ENCODE measurements at places on chromosomes 3 and 15.

GRCh38 chr15:74274470-74275038 lies 38.4 kb downstream of the CCDC33 start:
- no peak for DNase-seq

DNA sequence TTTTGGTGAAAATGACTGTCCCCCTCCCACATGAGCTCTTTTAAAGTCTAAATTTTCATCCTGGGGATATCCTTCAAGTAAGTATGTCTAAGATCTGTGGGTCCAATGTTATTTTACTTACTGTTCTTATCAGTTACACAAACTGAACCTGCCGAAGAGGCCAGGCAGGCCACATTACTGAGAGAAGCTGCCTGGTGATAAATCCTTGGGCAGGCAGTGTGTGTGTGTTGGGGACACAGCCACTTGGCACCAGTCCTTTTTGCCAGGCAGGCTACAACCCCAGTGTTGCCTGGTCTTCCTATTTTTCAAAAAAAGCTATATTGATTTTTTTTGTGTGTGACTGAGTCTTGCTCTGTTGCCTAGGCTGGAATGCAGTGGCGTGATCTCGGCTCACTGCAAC lies 50.6 kb upstream of the RASA2 start:
- no peak for DNase-seq

- no peak for DNase-seq
These were observed 146.3 kb downstream of the P3H2 start for GRCh38 chr3:189974359-189974758.

DNA sequence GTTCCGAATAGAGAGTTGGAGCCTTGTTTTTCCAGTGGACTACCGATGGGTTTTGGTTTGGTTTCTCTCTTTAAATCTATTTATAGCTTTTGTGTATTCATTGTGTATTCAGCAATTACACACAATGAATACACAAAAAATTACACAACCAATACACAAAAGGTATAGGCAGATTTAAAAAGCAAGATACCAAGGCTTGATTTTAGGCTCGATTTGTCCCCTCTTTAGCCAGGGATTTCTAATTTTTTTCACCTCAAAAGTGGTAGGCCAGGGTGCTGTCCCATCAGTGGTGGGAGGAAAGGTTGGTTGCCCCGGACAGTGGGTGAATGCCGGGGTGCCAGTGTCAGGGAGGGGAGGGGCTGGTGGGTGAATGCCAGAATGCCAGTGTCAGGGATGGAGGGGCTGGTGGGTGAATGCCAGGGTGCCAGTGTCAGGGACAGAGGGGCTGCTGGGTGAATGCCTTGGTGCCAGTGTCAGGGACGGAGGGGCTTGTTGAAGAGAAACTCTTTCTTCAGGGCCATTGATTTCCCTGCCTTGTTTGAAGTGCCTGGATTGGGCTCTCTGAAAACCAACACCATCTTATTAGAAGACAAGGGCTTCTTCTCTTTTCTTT lies 186.2 kb downstream of the GOLGA6L6 start:
- no peak for DNase-seq

GRCh38 chr15:65147902-65148301 lies 14.3 kb upstream of the PDCD7 start:
- no peak for DNase-seq

DNA sequence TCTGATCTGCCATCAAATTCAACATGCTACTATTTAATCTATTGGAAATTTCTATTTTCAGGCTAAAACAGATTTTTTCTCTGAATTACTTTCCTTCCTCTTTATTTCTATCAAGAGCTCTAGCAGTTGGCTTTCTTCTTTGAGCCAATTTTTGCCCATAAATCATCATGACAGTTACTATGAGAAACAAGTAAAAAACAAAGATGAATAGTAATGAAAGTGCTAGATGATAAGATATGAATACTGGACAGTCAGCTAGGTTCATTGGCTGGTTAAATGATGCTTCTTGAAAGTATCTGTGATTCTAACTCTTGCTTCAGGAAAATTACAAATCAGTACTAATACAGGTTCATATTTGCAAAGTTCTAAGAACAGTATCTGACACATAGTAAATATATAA lies 38.6 kb upstream of the NANOGP8 start:
- no peak for DNase-seq

GRCh38 chr3:104447681-104448080 lies 919.0 kb upstream of the ALCAM start:
- DNase-seq: no peak

GRCh38 chr15:28097656-28098359 lies 1.3 kb downstream of the OCA2 start:
- DNase-seq: no peak

GRCh38 chr3:126464494-126464893 lies 11.2 kb downstream of the ZXDC start:
- DNase-seq: no peak

DNA sequence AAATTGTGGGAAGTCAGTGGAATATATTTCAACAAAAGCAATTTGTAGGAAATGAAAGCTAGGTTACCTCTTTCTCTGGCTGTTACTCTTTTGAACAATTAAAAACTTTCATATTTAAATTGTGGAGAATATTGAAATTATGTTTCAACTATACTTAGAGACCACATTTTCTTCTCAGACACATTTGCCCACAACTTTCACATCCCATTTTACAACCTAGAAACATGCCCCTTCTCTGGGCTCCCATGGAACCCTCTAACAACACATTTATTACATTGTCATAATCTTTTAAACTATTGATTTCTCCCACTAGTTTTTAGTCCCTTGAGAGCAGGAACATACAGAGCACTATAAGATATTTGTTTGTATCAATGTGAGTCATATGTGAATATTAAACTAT lies 211.7 kb upstream of the TTC14 start:
- no peak for DNase-seq

DNA sequence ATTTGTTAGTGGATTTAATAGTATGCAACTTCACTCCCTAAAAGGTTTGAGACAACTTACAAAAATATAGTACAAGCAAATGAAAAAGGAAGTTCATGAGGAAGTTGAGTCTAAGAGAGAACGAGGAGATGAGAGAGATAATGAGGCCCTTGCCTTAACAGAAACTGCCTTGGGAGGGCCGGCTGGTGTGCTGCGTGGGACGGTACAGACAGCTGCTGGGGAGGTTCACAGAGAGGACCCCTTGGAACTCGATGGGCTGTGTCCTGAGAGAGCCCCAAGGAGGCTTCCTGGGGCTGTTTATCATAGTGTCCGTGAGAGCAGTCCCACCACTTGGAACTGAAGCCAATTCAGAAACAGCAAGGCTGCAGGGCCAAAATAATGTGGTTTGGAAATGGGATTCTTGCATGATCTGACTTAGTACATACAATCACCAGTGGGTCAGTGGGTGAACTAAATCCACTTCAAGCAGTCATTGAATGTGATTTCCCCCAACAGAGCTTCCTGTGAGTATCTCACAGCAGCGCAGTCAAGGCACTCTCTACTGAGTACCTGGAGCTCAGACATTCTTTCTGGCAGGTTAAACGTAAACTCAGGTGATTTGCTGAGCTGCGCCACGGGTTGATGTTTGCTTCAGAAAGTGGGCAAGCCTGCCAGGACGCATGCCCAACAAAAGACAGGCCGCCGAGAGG lies 90.8 kb downstream of the CRTC3 start:
- DNase-seq: no peak

GRCh38 chr15:72342385-72342784 lies 22.4 kb upstream of the CELF6 start:
- no peak for DNase-seq

DNA sequence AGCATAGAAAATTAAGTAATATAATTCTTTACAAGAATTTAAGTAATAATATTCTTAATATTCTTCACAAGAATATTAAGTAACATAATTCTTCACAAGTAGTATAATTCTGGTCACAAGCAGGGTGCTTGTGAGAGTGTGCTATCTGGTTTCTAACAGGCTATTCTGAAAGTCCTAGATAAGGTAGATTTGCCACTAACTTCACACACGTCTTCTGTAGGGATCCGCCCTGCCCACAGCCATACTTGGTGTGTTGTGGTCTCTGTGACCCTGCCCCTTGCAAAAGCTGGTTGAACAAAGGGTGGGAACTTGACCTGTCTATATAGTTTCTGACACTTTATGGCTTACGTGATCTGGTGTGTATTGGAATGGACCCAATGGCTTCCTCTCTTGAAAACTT lies 253.4 kb upstream of the MDFIC2 start:
- DNase-seq: no peak

GRCh38 chr3:58176827-58177489 lies 33.8 kb downstream of the DNASE1L3 start:
- DNase-seq: no peak

DNA sequence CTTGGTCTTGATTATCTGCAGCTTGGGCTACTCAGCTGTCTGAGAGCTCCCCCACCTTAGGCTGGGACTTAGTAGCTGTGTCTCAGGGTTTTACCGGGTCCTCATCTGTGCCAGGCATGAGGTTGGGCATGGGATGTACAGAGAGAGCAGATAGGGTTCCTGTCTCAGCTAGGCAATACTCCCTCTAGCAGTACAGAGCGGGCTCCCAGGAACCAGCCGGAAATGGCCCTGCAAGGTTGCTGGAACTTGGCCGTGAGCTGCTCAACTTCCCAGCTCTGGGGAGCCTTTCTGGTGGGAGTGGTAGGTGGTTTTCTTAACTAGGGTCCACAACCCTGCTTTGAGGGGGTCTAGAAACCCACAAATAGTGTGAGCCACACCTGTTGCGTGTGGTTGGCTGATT lies 58.3 kb downstream of the ATP2B2 start:
- no peak for DNase-seq

GRCh38 chr3:150697646-150698045 lies 6.1 kb downstream of the ERICH6 start:
- DNase-seq: no peak
